Left cardiac atrium (tissue), 4 donors: ENCODE measurements at places on chromosomes 2 and 18. TPM values are rescaled to one million over a fixed set of nuclear protein-coding genes. Genes with fewer than 3 reads are reported as not detected.

ECEL1 gene
- 0.47 TPM for total RNA-seq

IL18R1 gene
- 5.5 TPM for total RNA-seq

PROM2 gene
- 0.84 TPM for total RNA-seq

DSG1 gene
- total RNA-seq = 2.0 TPM

GPR39 gene
- total RNA-seq = not detected

DOCK10 gene
- 4.2 TPM for total RNA-seq
